ENCODE measurements at places on chromosomes 3 and 15.

- no peak for DNase-seq
Observed at GRCh38 chr15:89539027-89539426, 36.2 kb upstream of the TICRR start.

DNA sequence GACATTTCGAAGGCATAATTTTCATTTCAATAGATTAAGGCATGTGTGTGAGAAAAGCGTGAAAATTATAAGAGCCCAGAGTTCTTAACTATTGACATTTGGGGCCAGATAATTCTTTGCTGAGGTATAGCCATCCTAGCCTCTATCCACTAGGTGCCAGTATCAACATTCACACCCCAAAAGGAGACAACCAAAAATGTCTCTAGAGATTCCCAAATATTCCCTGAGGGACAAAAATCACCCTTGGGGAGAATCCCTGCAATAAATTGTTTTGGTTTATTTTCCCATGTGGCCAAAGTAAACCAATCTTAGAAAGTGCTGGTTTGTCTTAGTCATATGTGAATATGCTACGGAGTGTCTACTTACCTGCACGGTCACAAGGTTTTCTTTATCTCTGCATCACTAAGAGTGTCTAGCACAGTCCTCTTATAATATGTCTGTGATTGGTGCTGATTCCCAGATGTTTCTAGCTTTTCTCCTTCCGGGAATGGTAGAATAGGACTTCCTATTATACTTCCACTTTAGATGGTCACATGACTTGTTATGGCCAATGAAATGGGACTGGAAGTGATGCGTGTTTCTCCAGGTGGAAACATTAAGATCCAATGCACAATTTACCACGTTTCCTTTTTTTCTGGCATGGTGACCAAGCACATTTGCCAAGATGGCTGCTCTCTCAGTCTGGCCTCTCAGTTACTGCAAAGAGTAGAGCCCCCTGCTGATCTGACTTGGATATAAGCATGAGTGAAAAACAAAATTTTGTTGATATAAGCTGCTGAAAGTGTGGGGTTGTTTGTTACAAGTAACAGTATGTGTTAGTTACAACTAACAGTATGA, 8.0 kb upstream of the KBTBD8 start:
- DNase-seq = peak; percentile 4

- peak; percentile 81 for DNase-seq
Observed at GRCh38 chr3:36944641-36945270, at the start of gene TRANK1. Gene TRANK1, minus strand, starts transcription at chr3:36945054. Its CDS starts 245 bp downstream, at chr3:36944809.

DNA sequence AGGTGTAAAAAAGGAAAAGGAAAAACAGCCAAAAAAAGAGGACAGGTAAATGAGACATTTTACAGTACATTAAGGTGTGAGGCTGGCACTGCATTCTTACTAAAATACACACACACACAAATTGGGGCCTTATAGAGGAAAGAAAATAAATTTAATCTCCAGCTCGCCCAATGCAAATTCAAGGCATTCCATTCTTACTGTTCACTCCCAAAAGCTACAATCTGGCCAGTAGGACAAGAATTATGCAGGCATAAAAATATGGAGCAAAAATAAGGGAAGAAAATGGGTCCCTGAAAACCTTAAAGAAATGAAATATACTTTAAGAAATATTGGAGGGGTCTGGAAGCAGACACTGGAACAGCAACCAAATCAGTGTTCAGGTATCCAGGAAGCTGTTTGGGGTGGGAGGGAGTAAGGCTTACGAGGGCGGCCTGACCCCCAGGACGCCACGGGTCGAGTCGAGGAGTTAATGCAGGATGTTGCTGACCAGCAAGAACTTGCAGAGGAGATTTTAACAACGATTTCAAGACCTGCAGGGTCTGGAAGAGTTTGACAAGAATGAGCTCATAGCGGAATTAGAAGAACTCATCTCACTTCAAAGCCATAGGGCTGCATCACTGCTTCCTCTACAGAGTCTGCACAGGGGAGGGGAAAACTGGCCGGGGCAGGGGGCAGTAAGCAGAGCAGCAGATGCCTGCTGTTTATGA, 245.5 kb downstream of the TBL1XR1 start:
- DNase-seq = peak; percentile 30

DNA sequence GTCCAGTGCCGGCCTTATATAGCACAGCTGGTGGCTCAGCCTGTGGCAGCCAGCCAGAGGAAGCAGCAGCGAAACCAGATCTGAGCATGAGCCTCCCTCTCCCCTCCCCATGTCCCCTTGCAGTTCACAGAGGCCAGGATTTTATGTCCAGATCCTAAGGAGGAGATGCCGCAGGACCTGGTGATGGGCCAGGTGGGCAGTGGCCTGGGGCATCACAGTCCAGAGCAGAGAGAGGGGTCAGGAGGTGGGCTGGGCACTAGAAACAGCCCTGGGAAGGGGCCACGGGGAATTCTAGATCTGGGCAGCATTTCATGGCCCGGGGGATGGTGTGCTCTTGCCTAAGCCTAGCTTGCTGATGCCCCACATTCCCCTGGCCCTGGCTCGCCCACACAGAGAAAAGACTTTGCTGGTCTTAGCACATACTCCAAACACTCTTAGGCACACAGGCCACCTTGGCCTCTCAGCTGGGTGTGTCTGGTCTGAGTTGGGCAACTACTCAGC, 259 bp upstream of the CILP start:
- peak; percentile 50 for DNase-seq

DNA sequence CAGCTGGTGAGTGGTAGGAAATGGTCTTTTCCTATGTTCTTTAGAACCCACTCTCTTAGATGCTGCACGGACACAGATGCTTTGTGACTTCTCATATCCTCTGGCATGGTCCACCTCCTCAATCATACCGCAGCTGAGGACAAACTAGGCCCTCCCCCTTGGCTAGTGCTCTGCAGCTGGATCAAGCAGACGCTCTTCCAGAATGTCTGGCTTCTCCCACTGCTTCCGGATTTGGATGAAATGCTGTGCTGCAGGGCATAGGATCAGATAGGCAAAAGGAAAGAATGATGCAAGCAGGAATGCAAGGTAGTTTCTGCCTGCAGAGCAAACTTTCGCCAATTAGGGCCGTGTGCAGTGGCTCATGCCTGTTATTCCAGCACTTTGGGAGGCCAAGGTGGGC, 75.7 kb upstream of the SLC4A7 start:
- peak; percentile 83 for DNase-seq

DNA sequence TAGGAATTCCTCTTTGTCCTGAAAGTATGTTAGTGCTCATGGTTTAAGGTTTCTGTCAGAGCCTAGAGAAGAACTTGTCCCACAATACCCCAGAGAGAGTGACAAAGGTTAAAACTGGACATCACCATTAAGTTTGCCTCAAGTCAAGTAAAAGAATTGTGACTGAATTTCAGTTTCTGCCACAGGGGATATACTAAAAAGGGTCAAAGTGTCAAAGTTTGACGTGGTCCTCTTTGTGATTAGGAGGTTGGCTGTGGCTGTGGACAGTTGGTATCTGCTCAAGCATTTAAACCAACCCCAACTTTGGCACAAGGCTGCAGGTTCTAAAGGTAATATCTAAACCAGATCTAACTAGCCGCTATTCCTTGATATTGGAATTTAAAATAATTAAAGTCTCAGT, 26.1 kb downstream of the FMN1 start:
- DNase-seq = no peak

DNA sequence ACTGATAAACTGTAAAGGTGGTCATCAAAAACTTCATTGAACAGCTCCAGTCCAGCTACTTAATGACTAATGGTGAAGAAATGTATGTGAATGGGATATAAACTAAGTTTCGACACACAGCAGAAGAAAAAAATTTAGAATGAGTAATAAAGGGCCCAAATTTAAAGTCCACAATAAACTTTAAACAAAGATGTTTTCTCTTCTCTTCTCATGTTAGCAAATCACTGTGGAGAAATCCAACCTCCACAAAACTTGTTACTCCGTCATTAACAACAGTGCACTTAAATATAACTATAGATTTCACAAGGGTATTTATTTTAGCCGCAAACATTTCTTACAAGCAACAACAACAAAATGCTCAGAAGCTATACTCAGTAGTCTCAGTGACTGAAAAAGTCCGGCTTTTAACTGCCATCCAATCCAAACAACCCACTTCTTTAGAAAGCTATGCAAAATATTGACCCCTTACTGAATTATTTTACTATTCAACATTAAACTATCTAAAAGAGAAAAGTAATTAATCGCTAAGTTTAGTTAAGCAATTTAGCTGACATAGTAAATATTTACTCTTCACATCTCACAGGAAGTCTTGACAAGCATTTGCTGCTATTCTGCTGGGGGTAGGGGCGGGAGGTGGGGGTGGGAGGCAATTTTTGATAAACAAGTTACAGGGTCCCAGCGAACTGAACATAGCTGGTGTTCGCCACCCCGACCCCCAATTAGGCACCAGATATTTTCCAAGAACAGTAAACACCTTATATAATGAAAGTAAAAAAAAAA, 2.4 kb downstream of the IGF2BP2 start:
- DNase-seq = peak; percentile 29

DNA sequence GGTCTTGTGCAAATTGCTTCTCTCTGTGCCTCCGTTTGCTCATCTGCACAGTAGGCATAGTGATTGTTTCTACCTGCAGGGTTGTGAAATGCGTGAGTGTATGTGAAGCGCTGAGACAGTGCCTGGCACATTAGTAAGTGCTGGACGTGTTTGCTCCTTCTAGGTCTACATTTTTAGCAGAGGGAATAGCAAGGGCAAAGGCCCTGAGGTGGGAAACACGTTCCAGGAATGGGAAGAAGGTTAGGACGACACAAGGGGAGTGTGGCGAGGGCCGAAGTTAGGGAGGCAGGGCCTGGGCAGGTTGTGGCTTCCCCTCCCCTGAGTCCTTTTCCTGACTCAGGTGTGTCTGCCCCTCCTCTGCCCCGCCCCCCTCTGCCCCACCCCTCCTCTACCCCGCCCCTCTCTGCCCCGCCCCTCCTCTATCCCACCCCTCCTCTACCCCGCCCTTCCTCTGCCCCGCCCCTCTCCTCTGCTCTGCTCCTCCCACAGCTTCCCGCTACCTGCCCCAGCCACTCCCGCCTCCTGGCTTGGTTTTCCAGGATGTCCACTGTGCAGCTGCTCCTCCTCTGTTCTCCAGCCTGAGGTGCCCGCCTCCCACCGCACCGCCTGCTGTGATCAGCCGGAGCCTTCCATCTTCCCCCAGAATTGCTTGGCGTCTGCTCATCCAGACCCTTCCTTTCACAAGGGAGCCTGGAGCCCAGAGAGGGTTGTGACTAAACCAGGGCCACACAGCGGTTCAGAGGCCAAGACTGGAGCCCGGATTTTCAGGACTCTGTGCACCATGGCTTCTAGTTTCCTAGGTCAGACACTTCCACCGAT, 31.1 kb upstream of the SMAD6 start:
- no peak for DNase-seq

GRCh38 chr3:154247806-154248415, 76.4 kb downstream of the DHX36 start:
- DNase-seq = no peak

- DNase-seq = no peak
Observed at GRCh38 chr15:71575474-71576045, 234.8 kb upstream of the NR2E3 start.

DNA sequence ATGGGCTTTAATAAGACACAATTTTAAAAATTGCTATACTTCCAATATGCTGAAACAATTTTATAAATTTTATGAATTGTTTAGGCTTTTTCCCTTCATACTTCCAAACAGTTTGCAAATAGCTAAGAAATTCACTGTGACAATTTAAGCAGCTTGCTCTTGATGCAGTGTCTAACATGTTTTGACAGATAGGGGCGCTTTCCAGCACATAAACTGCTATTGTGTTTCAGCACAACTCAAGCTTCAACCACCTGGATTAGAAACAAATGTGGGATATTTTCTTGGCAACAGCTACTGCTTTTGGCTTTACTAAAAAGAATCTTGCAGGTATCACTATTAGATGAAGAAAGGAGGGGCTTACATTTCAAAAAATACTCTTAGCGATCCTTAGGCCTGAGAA, 565.8 kb upstream of the DPPA4 start:
- no peak for DNase-seq

GRCh38 chr15:97875513-97876280, 84.8 kb upstream of the ARRDC4 start:
- DNase-seq = no peak

DNA sequence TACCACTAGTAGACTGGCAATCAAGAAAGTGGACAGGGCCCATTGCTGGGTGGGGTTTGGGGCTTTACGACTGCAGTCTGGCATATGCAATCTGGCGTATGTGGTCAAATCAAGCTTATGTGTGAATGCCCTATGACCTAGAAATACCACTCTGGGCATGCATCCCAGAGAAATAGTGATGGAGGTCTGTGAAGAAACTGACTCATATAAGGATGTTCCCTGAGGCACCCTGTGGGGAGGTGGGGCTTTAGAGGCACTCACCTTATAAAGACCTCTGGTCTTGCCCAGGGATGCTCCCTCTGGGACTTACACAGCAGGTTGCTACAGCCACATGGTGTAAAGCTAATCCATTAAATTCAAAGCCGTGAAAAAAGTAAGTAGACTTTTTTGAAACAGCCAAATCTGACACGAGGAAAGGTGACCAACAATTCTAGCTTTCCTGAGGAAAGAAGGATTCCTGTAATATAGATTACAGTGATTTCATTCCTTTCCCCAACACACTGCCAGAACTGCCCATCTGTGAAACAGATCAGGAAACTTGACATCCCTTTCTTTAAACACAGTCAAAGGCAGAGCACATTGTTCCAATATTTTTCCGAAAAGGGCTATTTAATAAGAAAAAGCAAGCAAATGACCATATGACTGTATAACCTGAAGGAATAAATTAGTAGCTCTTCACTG, 13.6 kb downstream of the RARRES1 start:
- DNase-seq = peak; percentile 57

GRCh38 chr3:191105418-191105817, 93.6 kb upstream of the OSTN start:
- no peak for DNase-seq

- DNase-seq = peak; percentile 57
Observed at GRCh38 chr15:99014803-99015697, 7.5 kb upstream of the PGPEP1L start.

DNA sequence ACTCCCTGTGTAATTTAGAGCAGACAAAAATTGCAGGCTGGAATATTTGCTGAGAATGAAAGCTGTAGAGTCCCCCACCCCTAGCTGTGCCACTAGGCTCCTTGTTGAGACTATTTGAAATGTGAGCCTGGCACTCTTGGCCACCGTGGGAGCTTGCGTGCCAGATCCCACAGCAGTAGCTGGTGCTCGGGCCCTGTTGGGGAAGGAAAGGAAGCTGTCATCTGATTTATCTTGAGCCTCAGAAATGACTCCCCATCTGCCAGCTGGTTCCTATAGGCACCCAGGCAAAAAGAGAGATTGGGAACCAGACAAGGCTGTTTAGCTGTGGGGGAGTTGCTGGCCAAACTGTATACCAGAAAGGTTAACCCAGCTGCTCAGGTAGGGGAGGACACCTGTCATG, 23.4 kb upstream of the CLEC3B start:
- no peak for DNase-seq

DNA sequence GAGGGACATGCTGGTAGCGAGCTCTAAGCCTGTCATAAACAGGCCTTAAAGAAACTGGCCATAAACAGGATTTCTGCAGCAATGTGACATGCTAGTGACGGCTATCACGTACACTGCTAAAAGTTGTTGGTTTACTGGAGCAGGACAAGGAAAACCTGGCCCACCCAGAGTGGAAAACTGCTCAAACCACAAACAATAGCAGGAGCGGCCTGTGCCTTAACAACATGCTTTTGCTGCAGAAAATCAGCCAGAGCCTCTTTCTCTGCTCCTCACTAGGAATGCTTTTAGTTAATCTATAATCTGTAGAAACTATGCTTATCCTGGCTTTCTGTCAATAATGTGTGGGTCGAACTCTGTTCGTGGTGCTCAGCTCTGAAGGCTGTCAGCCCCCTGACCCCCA, 202.9 kb upstream of the UBE3A start:
- DNase-seq = no peak
